ENCODE measurements at places on chromosomes 7 and 10.
A peak's percentile ranks its signal among the peaks of the same experiment; 100 is the strongest.

DNA sequence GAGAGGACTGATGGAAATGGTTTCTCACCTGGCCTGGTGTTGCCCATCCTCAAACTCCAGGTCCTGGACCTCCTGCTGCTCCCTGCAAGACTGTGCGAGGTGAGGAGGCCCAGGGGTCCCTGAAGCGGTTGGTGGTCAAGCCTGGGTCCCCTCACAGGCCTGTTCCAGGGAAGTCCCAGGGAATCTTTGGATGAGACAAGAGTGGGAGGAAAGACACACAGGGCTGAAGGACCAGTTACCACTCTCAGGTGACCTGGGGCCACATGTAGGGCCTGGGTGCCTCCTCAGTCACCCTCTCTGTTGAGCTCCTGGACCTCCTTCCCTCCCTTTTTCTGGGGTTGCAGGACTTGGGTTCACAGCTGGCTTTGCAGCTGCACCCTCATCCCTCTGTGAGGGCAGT is 42.6 kb upstream of the CXCL12 start:
- DNase-seq: no peak

DNA sequence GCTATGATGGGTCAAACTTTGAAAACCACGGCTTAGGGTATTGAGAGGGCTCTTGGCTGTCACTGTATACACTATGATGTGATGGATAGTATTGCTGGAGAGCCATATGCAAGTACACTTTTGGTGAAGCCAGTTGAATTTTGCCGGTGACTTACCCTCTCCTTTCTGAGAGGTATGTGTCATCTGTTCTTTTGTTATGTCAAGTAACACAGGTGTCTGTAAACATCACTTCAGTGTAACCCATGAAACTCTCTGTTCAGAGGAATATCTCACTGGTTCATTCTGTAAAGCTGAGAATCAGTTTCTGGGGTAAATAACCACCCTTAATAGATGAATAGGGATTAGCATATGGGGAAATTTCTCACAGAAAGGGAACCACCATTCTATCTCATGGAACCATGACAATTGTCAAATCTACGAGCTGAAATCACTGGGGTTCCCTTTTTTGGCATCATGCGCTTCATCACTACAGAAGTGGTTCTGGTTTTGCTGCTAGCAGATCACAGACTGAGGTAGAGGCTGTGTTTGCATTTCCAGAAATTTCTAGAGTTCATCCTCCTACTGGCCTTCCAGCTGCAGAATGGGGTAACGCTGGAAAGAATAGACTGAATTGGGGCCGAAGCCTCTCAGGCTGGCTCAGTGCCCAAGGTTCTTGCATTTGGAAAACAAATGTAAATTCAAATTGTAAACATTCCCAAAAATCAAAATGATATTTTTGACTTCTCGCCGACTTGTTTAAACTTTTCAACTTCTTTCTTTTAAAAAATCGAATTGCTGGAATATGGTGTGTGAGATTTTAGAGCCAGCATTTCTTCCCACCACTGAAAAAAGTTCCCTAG is 83.3 kb upstream of the CREB5 start:
- DNase-seq: no peak

- DNase-seq: no peak
Observed at GRCh38 chr7:7479275-7479805, 56.3 kb downstream of the COL28A1 start.

- DNase-seq: no peak
Observed at GRCh38 chr10:122029499-122030199, 40.7 kb downstream of the TACC2 start.

DNA sequence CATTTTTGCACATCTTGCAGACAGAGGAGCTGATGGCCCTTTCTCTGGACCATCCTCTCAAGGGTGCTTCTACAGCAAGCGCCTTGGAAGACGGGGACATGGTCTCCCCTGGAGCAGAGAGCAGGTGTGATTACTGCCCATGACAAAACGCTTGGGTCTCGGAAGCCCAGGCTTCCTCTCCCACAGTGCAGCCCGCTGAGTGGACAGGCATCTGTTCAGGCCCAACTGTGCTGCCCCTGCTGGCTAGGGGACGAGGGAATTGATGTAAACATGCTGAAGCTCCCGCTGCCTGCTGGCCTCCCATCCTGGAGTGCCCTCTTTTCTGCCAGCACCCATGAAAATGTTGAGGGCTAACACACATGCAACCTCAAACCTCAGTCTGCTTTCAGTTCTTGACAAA is 14.3 kb downstream of the IL15RA start:
- no peak for DNase-seq

DNA sequence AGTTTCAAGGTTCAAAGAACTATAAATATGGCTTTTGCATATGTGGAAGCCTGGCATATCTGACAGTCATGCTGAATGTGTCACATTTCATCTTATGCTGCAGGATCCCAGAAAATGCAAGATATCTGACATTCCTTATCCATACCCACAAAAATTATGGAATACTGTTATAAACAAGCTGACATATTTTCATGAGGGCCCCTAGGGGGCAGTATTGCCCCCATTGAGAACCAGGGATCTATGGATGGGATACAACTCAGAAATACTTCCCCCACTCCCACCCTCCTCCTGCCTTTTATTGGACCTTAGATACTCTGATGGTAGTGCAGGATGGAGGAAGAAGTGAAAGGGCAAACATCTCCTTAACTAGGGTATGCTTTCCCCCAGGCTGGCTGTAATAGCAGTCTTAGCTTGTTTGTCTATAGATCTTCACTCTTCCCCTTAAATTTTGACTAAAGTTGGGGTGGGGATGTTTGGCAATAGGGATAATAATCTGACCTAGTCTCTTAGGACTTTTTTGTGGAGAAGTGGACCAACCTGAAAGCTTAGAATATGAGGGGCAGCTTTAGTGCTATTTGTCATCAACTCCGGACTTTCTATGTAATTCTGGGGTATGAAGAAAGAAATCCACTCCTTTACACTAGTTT is 3.5 kb upstream of the GNGT1 start:
- DNase-seq: no peak

DNA sequence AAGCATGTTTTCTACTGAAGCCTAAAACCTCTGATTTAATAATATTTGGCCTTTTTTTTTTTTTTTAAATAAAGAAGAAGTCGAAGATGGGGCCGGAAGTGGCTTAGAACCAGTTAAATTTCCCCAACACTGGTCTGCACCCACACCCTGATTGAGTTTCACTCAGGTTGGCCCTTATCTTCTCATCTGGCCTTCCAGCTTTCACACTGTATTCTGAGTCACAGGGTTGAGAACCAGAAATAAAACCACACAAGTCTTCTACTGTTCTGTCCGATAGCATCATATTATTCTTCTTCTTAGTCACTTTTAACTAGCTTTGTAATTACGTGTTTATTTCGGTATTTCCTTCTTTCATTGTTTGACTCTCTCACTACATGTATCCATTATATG is 9.9 kb downstream of the ZNF365 start:
- peak; percentile 84 for DNase-seq

GRCh38 chr10:88979153-88979562 is 11.4 kb upstream of the FAS start:
- DNase-seq: no peak

- DNase-seq: no peak
Observed at GRCh38 chr10:6114299-6114698, 25.5 kb downstream of the RBM17 start.

DNA sequence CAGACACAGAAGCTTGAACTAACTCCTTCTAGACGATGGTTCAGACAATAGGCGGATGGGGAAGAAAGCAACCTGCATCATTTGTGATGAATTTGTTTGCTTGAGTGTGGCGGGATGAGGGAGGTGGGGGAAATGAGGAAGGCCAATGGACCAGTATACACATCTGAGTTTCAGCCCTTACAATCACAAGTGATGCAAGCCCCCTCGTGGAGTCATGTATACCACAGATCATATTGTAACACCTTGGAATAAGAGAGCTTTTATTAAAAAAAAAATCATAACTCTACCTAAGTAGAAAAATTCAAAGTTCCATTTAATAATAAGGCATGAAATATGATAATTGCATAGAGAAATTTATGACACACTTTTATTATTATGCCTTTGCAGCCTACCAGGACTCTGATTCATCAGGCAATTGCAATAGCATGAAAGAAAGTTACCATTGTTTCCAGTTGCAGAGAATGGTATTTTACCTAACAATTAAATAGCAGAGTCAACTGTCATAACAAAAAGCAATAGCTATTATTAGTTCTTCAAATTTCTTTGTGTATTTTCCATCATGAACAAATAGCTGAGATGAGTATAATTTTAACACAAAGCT is 230.2 kb upstream of the AKR1E2 start:
- no peak for DNase-seq

GRCh38 chr7:13151978-13152377 is 464.5 kb downstream of the ARL4A start:
- DNase-seq: no peak

DNA sequence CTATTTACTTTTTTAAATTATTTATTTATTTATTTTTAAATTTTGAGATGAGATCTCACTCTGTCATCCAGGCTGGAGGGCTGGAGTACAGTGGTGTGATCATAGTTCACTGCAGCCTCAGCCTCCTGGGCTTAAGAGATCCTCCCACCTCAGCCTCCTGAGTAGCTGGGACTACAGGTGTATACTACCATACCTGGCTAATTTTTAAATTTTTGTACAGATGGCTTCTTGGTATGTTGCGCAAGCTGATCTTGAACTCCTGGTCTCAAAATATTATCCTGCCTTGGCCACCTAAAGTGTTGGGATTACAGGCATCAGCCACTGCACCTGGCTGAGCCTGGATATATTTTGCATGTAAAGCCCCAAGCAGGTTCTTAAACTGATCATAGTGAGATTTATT is 7.6 kb downstream of the CHST12 start:
- no peak for DNase-seq

- no peak for DNase-seq
Observed at GRCh38 chr7:86647385-86648094, 3.8 kb downstream of the GRM3 start.

All from CD4-positive, alpha-beta T cell treated with Interleukin-12 subunit alpha and Interleukin-12 subunit beta, for 1 hour (primary cell).